Mesothelial cell of epicardium (in vitro differentiated cells): ENCODE measurements at places on chromosomes 16 and 17.

GRCh38 chr17:43327421-43327820, 71.4 kb upstream of the ARL4D start:
- no peak for DNase-seq

- DNase-seq: peak; percentile 42
These were observed 366.9 kb downstream of the SLC39A11 start for GRCh38 chr17:72725433-72726068.

GRCh38 chr17:61048376-61049106, 351.1 kb upstream of the TBX2 start:
- no peak for DNase-seq

DNA sequence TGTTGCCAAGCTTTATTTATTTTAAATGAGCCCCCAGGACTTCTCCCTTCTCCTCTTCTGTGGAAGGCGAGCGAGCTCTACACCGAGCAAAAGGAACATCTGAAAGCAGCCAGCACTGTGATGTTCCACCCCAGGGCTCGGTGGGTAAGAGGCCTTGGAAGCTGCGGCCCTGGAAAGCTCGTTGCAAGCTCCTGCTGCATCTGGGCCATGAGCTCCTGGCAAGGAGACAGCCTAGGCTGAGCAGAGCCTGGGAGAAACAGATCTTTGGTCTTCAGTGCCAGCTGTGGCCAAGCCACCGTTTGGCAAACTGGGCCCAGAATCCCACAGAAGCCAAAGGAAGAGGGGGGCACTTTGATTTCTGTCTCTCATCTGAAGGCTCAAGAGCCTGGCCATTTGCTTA, 114.1 kb downstream of the ENGASE start:
- DNase-seq: no peak

DNA sequence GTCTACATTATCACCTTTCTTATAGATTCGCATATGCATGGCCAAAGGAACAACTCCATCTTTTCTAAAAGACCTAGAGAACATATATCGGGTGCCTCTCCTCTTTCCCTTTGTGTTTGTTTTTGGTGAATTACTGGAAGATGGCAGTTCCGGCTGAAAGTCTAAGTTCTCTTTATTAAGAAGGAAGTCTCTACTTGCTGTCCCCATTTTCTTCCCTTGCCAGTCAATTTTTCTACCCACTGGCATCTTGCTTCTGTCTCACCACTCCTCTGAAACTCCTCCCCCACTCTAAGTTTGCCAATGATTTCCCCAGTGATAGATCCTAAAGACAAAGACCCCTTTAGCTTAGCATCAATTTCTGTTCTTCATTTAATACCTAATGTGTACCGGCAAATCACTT, 93.9 kb upstream of the CORO6 start:
- no peak for DNase-seq

DNA sequence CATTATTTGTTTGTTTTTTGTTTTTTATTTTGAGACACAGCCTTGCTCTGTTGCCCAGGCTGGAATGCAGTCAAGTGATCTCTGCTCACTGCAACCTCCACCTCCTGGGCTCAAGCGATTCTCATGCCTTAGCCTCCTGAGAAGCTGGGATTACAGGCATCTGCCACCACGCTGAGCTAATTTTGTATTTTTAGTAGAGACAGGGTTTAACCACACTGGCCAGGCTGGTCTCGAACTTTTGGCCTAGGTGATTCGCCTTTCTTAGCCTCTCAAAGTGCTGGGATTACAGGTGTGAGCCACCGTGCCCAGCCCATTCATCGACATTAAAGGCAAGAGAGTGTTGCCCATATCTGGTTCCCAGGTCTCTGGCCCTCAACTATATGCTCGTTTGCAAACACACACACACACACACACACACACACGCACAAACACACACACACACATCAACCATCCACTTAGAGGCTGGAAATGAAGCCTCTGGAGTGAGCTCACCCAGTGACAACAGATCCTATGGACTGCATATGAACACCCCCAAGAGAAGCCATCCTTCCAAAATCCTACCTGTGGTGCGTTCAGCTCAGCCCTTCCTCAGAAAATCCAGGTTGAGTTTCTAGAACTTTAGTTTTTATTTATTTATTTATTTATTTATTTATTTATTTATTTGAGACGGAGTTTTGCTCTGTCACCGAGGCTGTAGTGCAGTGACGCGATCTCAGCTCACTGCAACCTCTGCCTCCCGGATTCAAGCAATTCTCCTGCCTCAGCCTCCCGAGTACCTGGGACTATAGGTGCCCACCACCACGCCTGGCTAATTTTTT, 12.3 kb upstream of the SEPHS2 start:
- no peak for DNase-seq
